Glomerular endothelial cell (primary cell): ENCODE measurements at places on chromosomes 1 and 21. TPM values are rescaled to one million over a fixed set of nuclear protein-coding genes. Genes with fewer than 3 reads are reported as not detected.

ELOVL1 gene
- 89.4 and 95.9 TPM in 2 replicates for total RNA-seq

CCDC190 gene
- 0.19 and 2.2 TPM in 2 replicates for total RNA-seq

KRTAP19-1 gene
- not detected in 2 replicates for total RNA-seq

KIRREL1 gene
- total RNA-seq: 60.3 and 86.7 TPM in 2 replicates

ELAPOR1 gene
- total RNA-seq: 0.29 and 0.41 TPM in 2 replicates

LRRC53 gene
- total RNA-seq: not detected in 2 replicates

DNA sequence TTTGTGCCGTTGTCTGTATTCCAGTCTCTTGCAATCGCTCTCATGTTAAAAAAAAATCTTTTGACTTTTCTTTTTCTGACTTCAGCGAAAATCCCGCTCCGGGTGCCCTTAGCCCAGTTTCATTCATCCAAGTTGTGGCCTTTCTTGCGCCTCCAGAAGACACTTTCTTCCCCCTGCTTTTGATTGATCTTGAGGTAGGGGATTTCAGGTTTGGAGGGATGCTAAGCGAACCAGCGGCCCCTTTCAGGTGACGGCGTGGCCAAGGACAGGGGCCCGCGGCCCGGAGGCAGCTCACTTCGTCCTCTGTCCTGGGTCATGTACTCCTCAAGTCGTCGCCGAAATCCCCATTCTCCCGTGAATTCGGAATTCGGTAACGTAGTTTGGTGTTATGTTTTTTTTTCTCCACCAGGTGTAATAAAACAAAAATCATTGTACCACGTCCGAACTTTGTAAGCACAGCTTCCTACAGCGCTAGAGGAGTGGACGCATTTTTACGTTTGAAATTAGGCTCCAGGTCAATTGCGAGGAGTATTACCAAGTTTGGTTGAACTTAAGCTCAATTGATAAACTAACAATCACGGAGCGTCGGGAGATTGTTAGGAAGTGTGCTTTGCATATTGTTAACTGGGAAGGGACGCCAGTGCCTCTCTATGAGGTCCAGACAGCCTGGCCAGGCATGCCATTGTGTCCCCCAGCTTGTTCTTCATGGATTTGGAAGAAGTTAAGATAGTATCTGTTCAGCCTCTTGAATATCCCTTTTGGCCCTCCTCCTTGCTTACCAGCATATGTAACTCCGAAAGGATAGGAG is 1.1 kb downstream of the MRPS6 start:
- DNase-seq: no peak

DNA sequence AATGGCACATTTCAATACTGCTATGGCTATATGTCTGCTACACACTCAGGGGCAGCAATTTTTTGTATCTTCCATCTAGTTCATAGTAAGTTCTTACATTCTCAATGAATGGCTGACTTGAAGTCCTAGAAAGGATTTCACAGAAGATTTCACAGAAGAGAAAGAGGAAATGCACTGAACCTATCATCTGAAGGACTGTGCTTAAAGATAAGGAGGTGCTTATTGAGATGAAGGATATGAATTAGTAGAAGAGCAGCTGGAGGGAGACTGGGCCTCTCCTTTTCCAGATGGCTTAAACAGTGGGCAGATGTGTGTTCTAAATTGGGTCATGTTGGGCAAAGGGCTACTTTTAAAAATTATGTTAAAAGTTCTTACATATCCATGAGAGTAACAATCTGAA is 14.6 kb downstream of the ADAR start:
- DNase-seq: no peak

DNA sequence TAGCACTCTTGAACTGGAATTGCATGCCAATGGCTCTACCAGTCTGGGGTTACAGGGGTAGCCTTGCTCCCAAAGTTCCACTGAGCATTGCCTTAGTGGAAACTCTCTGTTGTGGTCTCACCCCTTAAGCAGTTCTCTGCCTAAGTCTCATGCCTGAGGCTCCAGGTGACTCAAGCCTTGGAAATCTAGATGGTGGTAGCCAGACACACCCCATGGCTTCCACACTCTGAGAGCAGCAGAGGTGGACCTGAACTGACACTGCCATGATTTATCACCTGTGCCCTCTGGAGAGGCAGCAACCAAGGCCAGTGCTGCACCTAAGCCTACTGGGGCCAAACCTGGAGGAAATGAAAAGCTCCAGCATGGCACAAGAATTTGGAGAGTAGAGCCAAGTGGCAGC is 285.7 kb upstream of the PKN2 start:
- DNase-seq: no peak

DNA sequence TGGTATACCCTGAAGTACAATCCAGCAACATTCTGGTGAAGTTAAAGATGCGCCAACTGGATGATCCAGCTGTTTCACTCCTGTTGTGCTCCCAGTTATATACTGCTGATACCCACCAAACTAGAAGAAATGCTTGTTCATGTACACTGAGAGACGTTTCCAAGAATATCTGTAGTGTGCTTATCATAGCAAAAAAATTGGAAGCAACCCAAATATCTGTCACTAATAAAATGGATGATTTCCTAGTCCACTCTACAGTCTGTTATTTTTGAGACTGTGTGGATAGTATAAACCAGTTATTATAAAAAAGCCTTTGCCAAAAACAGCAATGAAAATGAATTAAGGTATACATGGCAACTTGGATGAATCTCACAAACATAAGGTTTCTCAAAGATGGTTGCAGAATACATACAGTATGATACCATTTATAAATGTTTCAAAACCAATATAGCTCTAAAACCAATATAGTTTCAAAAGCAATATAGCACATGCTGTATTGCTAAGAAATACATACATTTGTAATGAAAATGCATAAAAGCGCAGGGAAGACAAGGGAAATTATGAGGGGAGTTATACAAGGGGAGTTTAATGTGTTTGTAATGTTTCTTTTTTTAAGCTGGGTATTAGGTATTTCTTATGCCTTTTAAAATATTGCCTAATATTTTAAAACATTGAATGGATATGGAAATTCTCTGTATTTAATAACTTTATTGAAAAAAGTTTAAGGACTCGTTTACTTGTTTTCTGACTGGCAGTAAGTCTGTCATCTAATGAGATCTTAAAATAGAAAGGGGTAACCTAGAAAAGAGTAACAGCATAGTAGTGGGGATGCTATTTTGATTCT is 36.5 kb downstream of the GPSM2 start:
- DNase-seq: peak; percentile 47

GRCh38 chr1:9143250-9143649 is 14.3 kb upstream of the GPR157 start:
- no peak for DNase-seq

GRCh38 chr1:248793592-248793991 is 32.1 kb downstream of the SH3BP5L start:
- DNase-seq: no peak
